ENCODE measurements at places on chromosomes 5 and 9. TPM values are rescaled to one million over a fixed set of nuclear protein-coding genes. Genes with fewer than 3 reads are reported as not detected.
A peak's percentile ranks its signal among the peaks of the same experiment; 100 is the strongest.

DNA sequence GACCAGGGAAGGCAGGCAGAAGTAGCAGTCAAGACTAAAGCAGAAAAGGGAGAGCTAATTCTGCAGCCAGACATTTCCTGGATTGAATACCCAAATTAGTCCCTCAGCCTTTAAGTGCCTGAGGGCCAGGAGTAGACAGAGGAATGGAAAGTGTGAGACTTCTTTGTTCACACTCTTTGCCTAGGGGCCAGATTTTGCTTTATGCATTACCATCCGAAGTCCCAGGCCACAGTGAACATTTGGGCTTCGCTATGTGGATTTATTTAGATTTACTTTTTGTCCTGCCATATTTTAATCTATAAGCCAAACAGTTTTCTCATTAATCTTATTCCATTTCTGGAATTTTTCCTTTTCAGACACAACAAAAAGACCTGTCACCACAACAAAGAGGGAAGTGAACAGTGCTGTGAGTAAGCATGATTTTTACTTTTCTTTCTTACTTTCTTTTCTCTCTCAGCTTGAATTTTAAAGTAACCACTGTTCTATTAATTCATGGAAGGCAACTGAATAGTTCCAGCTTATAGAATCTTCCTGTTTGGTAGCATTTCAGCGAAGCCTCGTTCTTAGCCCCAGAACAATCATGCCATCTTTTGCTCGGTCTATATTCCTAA, 52.6 kb downstream of the PDCD1LG2 start:
- no peak for DNase-seq

DNA sequence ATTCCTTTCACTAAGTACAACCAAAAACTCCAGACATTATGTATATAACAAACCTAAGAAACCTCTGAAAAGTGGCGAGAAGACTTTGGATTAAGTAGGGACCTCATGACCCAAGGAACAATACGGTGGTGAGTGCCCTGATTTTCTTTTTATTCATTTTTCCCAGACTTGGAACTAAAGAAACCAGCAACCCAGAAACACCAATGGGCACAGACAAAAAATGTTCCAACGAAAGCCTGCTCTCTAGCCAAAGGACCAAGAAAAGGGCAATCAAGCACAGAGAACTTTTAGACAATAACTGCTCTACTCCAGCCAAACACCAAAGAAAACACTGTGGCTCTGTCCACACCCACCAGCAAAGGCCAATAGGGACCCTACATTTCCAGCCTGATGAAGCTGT, 66.2 kb upstream of the SSBP2 start:
- DNase-seq: no peak

- no peak for DNase-seq
Measured at GRCh38 chr5:6090079-6090654, 288.2 kb downstream of the MED10 start.

GRCh38 chr9:95079461-95079860, 238.0 kb downstream of the FANCC start:
- DNase-seq: no peak

DNA sequence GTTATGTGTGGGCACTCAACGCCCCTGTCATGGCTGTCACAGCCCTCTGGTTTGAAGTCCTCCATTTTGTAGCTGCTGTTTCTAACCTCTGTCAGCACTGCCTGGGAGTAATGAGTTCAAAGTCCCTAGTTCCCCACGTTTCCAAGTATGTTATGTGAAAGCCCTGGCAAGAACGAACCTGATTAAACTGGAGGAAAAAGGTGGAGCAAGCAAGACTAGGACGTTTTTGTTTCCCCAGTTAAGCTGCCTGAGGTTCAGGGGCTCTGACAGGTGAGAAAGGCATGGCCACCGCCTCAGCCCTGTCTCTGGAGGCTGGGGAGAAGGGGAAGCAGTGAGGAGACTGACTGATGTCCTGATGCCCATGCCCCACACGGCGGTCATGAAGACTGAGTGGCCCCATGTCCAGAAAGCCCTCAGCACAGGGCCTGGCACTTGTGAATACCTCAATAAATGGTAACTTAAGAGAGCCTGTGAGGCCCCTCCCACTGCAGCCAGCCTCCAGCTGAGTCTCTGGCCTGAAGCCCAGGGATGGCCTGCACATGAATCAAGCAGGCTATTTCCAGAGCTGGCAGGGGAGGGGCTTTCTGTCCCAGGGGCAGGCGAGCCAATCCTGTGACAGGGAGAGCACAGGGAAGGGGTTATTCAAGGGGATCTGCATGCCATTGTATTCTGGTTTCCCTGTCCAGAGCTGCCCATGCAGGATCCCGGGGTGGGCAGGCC, 61.8 kb downstream of the PFDN1 start:
- no peak for DNase-seq

DNA sequence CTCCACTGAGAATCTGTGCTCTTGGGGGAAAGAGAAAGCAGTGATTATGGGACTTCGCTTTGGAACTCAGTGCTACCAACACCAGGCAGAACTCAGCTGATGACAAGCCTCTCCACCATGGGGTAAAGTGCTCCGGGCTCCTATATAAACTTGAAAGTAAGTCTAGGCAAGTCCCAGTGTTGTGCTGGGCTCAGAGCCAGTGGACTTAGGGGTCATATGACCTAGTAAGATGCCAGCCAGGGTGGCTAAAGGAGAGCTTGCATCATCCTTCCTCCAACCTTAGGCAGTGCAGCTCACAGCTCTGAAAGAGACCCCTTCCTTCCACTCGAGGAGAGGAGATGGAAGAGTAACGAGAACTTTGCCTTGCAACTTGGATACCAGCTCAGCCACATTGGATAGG, 35.1 kb upstream of the FREM1 start:
- no peak for DNase-seq

GRCh38 chr5:39955156-39955555, 530.4 kb upstream of the DAB2 start:
- no peak for DNase-seq

- no peak for DNase-seq
Measured at GRCh38 chr5:80653502-80653901, 950 bp upstream of the MSH3 start.

DNA sequence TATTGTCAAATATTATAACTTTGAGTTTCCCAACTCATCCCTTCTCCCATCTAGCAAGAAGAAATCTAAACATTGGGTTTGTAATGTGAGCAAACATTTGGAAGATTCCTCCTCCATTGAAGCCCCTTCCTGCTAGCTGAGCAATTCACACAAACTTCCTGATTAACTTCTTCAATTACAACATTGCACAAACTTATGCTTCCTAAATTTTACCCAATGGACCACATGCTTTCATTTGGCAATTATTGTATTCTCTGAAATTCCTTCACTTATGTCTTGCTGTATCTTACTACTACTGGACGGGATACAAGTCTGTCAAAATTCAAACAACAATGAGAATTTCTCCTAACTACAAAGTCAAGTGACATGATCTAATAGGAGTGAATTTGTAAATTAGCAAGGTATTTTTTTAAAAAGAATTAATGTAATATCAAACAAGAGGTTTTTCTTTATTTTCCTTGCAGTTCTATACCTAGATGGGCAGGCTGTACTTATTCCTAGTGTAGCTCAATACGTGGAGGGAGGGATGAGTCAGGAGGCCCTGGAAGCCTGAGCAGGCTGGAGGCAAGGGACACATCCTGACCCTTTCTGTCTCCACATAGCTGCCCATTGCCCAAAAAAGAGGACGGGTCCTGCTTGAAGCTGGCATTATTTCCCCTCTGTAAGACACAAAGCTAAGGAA, 11.8 kb upstream of the IFNW1 start:
- no peak for DNase-seq

DNA sequence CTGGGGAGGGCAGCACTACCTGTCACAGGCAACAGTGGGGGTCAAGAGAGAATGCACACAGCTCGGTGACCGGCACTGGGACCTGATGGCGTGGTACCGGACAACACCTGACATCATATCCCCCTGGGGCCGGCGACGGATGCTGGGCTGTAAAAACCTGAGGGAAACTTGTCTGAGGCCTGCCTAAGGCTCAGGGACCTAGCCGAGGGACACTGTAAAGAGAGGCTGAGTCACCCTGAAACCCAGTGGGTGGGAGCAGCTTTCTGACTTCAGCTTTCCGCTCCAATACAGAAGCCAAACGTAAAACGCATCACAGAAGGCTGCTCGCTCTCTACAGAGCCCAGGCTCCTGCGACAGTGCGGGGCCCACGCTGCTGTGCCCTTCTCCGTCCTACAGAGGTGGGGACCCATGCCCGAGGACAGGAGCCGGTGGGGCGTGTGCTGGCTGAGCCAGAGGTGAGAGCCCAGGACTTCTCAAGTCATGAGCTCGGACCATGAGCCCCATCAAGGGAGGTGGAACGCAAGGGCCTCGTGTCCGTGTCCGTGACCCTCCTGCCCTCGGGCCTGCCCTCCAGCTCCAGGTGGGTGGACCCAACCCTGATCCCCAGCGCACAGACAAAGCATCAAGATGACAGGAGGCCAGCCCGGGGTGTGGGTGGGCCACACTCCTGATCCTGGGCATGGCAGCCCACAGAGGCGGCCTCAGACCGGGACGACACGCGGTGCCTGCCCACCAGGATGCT, 5.3 kb downstream of the RALGDS start:
- DNase-seq: peak; percentile 73

DNA sequence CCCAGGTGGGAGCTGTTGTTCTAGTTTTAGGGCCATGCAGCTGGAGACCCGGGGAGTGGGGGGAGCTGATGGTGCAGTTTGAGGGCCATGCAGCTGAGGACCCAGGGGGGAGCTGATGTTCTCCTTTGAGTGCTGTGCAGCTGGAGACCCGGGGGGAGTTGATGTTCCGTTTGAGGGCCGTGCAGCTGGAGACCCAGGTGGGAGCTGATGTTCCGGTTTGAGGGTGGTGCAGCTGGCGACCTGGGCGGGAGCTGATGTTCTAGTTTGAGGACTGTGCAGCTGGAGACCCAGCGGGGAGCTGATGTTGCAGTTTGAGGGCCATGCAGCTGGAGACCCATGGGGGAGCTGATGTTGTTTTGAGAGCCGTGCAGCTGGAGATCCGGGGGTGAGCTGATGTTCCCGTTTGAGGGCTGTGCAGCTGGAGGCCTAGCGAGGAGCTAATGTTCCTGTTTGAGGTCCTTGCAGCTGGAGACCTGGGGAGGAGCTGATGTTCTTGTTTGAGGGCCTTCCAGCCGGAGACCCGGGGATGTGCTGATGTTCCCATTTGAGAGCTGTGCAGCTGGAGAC, 14.6 kb downstream of the PDCD6 start:
- DNase-seq: no peak

- DNase-seq: no peak
Measured at GRCh38 chr5:7420510-7421280, 24.8 kb downstream of the ADCY2 start.

DNA sequence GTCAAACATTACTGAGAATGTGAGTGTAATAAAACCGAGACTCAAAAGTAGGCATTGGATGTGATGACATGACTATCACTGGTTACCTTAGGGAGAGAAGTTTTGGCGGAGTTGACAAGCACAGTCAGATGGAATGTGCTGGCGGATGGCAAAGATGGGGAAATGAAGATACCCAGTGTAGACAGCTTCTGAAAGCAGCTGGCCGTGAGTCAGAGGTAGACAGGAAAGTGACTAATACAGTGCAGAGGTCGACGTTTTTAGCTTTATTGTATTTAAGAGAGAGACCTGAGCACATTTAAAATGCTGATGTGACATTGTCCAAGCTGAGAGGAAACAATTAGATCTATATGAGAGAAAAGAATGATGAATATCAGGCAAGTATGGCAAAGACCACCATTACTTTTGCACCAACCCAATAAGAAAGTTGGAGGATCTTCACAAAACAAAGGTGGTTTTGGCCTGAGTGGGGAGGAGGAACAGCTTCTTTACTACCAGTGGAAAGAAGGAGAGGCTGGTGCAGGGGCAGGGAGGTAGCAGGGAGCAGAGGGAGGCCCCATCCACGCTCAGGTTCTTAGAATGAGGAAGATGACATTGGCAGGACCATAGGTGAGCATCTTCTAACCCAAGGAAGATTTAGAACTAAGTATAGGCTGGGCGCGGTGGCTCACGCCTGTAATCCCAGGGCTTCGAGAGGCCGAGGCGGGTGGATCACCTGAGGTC, 36.7 kb upstream of the KCNIP1 start:
- DNase-seq: peak; percentile 9

GRCh38 chr9:38336341-38336740, 56.2 kb upstream of the ALDH1B1 start:
- DNase-seq: no peak

- no peak for DNase-seq
Measured at GRCh38 chr5:37771731-37772130, 68.1 kb downstream of the GDNF start.

- no peak for DNase-seq
Measured at GRCh38 chr5:122156724-122157325, 27.5 kb downstream of the ZNF474 start.

DNA sequence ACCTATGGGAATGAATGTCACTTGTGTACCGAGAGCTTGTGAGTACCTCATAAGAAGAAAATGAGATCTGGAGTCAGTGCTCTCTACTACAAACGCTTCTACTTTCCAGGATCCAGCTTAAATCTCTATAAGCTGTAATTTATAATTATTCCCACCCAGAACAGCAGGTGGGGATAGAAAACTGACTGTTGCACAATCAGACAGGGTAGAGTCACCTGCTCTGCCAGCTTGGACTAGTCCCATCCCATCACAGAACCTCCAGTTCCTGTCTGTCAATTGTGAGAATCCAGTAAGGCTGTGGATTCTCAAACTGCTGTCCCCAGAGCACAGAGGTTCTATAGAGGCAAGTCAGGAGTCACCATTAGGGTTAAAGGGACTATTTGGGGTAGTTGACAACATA, 2.0 kb downstream of the SPINK7 start:
- no peak for DNase-seq

DNA sequence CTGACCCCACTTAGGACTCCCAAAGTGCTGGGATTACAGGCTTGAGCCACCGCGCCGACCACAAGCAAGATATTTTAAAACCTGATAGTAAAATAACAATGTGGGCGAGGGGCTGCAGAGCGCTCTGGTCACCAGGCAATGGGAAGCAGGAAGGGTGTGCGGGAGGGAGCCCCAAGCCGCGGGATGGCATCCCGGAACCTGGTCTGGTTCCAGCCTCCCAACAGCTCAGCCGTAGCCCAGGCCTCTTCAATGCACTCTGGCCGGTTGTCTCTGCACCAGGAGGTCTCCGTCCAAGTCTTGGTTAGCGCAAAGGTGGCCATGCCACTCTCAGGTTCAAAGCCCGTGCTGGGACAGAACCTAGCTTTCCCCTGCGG, 694 bp upstream of the UAP1L1 start:
- no peak for DNase-seq

GRCh38 chr5:141632650-141633049, 4.0 kb downstream of the HDAC3 start:
- no peak for DNase-seq

- DNase-seq: no peak
Measured at GRCh38 chr9:137273611-137274320, 3.8 kb upstream of the TOR4A start.

GRCh38 chr5:97563050-97563657, 380.1 kb upstream of the RIOK2 start:
- no peak for DNase-seq

RNF180 gene
- total RNA-seq: not detected

FGF18 gene
- 0.28 TPM for total RNA-seq

TRPM3 gene
- not detected for total RNA-seq

HMGCR gene
- total RNA-seq: 48.1 TPM

ACO1 gene
- total RNA-seq: 16.7 TPM

ANKDD1B gene
- not detected for total RNA-seq

ECSCR gene
- 0.36 TPM for total RNA-seq

FAM151B gene
- total RNA-seq: 0.30 TPM

PFN3 gene
- not detected for total RNA-seq
